ENCODE measurements at places on chromosomes 1 and 21. TPM values are rescaled to one million over a fixed set of nuclear protein-coding genes. Genes with fewer than 3 reads are reported as not detected.

The RIIAD1 gene
- not detected for total RNA-seq

DNA sequence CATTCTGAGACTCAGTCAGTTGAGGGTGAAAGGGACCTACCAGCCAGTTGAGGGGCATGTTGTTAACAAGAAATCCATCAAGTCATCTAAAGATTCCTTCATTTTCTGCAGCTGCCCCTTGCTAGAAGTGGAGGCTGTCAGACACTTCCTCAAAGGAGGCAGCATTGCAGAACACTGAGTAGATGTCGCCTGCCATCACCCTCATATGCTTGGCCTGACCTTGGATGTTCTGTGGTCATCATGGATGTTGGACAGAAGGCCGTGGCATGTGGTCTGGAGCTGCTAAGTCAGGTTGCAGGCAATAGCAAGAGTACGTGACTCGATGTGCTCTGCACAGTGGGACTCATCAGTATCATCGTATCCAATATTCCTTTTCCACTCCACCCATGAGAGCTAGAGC is 70.6 kb downstream of the GATAD2B start:
- no peaks in the 10 kb centered on the region for H3K27me3 ChIP-seq
- H3K4me1 ChIP-seq, result no peaks in the 10 kb centered on the region
- no peak for DNase-seq
- H3K27ac ChIP-seq, result no peak overlapping the region

- no peak overlapping the region for H3K27ac ChIP-seq
- no peaks in the 10 kb centered on the region for H3K4me1 ChIP-seq
- H3K4me3 ChIP-seq, result no peak overlapping the region
- no peak for DNase-seq
Observed at GRCh38 chr1:71438626-71439025, 357.8 kb upstream of the ZRANB2 start.

The LRIG2 gene
- 6.3 TPM for total RNA-seq

DNA sequence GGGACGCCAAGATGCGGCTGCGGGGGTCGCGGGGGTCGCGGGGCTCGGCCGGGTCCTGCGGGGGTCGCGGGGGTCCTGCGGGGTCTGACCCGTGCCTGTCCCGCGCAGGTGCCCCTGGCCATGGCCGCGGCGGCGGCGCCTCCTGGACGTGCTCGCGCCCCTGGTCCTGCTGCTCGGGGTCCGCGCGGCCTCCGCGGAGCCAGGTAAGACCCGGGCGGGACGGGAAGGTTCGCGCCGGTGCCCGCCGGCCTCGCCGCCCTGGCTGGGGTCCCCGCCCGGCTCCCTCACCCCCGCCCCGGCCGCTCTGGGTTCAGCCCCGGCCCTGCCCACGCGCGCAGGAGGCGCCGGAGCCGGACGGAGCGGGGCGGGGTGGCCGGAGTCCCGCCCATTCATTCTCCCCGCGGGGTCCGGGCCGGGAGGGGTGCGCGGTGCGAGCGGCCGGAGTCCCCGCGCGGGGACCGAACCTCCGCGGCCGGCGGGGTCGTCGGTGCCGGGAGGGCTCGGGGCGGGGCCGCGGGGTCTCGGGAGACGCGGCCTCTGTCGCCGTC is 380 bp downstream of the COL18A1 start:
- no peaks in the 10 kb centered on the region for H3K36me3 ChIP-seq
- no peak overlapping the region for H3K27ac ChIP-seq
- DNase-seq, result peak; percentile 57
- peak overlapping the region; percentile 66 for H3K4me3 ChIP-seq
- H3K27me3 ChIP-seq, result no peaks in the 10 kb centered on the region

The BRDT gene
- total RNA-seq, result not detected

DNA sequence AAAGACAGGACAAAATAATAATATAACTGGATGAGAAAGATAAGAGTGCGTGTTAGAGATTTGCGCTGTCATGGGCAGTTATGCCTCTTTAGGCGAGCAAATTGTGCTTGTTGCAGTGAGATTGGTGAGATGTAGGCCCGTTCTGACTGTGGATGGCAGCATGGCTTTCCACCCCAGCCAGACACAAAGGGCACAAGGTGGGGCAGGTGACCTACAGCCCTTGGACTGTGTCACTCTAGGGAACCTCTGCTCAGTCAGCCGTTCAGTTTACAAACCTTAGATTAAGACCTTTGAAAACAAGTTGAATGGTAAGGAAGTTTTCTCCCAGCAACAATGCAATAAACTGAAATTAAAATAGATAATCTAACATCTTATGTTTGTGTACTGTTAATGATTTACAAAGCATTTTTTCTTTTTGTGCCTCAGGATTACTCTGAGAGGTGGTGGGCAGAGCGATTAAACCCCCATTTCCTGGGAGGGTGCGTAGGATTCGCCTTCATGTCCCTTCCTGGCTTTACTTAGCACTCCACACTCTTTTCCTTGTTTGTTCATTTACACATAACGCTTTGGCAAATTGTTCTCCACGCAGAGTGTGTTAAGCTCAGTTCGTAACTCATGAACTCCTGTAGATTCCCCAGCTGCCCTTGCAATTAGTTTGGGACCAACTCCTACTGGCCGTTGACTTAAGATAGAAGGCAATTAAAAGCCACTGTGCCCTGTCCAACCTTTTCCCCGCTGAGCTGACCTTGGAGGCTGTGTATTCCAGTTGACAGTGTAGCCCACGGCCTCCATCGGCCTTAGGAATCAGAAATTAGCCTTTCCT is 58.1 kb upstream of the IGSF5 start:
- no peak for DNase-seq
- no peaks in the 10 kb centered on the region for H3K27me3 ChIP-seq
- no peak overlapping the region for H3K4me3 ChIP-seq
- H3K27ac ChIP-seq, result no peak overlapping the region
- no peaks in the 10 kb centered on the region for H3K4me1 ChIP-seq
- H3K36me3 ChIP-seq, result no peaks in the 10 kb centered on the region

GRCh38 chr1:9629445-9630201 is 21.9 kb upstream of the PIK3CD start:
- no peaks in the 10 kb centered on the region for H3K36me3 ChIP-seq
- no peaks in the 10 kb centered on the region for H3K4me1 ChIP-seq
- H3K27ac ChIP-seq, result no peak overlapping the region
- no peak overlapping the region for H3K4me3 ChIP-seq
- no peaks in the 10 kb centered on the region for H3K27me3 ChIP-seq

DNA sequence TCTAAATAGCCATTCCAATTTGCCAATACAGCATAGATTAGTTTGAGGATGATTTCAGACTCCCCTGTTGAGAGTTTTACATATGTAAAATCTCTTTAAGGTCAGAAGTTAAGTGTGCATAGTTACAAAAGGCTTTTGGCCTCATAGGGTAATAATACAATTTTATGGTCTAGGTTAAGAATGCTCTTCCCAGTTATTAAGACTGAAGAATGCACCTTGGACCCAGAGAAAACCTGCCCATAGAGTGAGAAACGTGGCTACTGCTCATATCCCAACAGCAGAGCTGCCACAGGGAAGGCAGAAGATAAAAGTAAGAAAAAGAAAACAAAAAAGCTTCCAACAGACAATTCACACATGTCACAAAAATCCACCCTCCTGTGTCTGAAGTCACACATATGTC is 255.9 kb downstream of the LMO4 start:
- no peaks in the 10 kb centered on the region for H3K4me1 ChIP-seq
- no peaks in the 10 kb centered on the region for H3K36me3 ChIP-seq
- no peak for DNase-seq
- no peak overlapping the region for H3K4me3 ChIP-seq

The TPTE gene
- not detected for total RNA-seq

The CSF3R gene
- total RNA-seq, result not detected

DNA sequence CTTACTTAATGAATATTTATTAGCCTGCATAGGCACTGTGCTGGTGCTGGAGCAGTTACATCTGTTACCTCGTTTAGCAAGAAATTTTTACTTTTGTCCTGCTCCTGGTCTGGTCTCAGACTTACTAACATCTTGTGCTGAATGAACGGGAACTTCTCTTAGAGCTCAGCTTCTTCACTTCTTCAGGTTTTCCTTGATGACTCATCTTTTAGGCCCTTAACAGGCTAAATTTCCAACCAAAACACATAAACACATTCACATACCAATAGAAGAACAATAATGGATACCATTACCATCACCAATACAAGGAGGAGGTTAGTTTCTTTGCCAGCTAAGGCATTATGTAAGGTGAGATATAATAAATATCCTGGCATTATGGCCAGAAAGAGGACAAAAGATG is 68.9 kb downstream of the IFI44 start:
- H3K27me3 ChIP-seq, result no peaks in the 10 kb centered on the region
- DNase-seq, result peak; percentile 44
- peaks cover 58% of the 10 kb centered on the region for H3K4me1 ChIP-seq
- H3K27ac ChIP-seq, result no peak overlapping the region
- no peak overlapping the region for H3K4me3 ChIP-seq

DNA sequence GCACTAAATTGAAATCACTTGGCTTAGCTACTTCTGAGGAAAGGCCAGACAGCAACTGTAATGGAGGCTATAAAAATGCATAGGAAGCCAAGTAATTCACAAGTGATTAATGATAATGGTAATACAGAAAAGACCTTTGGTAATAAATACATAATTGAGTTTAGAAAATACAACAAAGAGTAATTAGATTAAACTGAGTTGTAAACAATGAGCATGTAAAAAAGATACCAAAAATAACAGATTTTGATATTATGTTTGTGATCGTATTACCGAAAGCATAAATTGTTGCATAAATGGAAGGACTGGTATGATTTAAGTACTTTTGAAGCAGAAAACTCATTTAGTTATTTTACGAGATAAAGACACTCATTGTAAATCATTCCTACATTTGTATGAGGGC is 556.7 kb upstream of the TMPRSS15 start:
- no peak for DNase-seq
- no peaks in the 10 kb centered on the region for H3K27me3 ChIP-seq
- no peak overlapping the region for H3K4me3 ChIP-seq
- H3K36me3 ChIP-seq, result no peaks in the 10 kb centered on the region

GRCh38 chr1:198156745-198157240 is at the start of gene NEK7:
Gene NEK7, plus strand, starts transcription at chr1:198156998. Its CDS starts 75,583 bp downstream, at chr1:198232581.
- peaks cover 51% of the 10 kb centered on the region for H3K4me1 ChIP-seq
- H3K4me3 ChIP-seq, result peak within 1 kb of the TSS; percentile 88
- peak within 1 kb of the TSS; percentile 74 for H3K27ac ChIP-seq
- H3K36me3 ChIP-seq, result peaks cover 6% of the 10 kb centered on the region
- no peaks in the 10 kb centered on the region for H3K27me3 ChIP-seq
- peak; percentile 95 for DNase-seq

GRCh38 chr1:247456914-247457639 is 827 bp downstream of the OR2B11 start:
- H3K36me3 ChIP-seq, result no peaks in the 10 kb centered on the region
- no peak overlapping the region for H3K4me3 ChIP-seq
- H3K27ac ChIP-seq, result no peak overlapping the region
- H3K4me1 ChIP-seq, result no peaks in the 10 kb centered on the region

The TDRD5 gene
- total RNA-seq, result not detected

- DNase-seq, result no peak
- no peaks in the 10 kb centered on the region for H3K4me1 ChIP-seq
- H3K27ac ChIP-seq, result no peak overlapping the region
- no peaks in the 10 kb centered on the region for H3K36me3 ChIP-seq
Observed at GRCh38 chr1:1996207-1996651, 7.4 kb downstream of the CFAP74 start.

DNA sequence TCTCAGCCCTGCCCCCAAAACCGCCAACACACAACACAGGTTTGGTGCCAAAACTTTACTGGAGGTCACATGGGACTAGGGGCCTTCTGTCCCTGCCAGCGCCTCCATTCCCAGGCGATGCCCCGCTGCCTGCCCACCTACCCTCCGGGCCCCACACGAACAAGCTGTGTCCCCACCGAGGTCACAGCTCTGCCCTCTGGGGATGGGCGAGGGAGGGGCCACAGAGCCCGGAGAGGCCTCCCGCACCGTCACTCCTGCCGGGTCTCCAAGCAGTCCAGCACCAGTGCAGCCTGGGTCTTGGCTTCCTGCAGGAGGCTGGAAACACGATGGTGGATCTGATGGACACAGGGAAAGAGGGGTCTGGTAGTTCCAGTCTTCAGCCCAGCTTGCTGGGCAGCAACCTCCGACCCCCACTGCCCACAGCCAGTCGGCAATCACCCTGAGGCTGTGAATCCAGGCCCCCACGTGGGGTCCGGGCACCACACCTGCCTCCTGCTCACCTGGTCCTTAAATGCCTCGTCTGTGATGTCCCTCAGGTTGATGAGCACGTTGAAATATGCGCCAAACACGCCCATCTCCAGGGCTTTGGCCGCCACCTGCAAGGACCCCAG is 18.5 kb downstream of the FTCD start:
- H3K4me3 ChIP-seq, result no peak overlapping the region
- H3K36me3 ChIP-seq, result no peaks in the 10 kb centered on the region

- H3K36me3 ChIP-seq, result no peaks in the 10 kb centered on the region
- H3K4me1 ChIP-seq, result peaks cover 48% of the 10 kb centered on the region
- peak; percentile 96 for DNase-seq
- H3K27me3 ChIP-seq, result no peaks in the 10 kb centered on the region
Observed at GRCh38 chr1:220962031-220962751, 82.9 kb downstream of the HLX start.

The CDKN2C gene
- total RNA-seq, result 19.2 TPM

The NBPF6 gene
- total RNA-seq, result not detected

DNA sequence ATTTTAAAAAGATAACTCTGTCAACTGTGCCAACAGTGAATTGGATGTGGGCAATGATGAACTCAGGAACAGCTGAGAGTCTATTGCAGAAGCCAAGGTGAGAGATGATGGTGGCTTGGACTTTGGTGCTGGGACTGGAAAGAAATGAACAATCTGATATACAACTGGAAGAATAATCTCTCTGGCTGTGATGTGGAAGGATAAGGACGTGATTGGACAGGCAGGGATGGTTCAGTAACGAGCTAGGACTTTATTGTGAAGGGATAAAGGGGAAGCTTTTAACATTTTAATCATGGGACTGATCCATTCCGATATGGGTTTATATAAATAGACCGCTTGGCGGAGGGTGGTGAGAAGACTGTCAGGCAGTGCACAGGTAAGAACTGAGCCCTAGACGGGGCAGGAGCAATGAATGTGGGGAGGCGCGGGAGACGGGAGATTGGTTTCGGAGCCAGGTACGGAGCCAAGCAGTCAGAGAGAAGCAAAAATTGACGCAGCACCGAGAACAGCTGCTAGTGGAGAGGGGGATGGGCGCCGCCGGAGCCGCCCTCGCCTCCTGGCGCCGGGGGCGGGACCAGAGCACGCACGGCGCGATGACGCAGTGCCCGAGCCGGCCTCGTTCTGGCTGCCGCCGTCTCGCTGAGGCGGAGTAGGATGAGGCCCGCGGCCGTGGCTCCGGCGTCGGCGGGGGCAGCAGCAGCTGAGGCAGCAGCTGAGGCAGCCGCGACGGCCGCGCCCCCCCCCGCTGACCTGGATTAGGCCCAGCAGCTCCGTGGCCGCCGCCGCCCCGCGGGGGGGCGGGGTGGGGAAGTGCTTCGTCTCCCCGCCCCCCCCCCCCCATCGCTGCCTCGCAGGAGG is at the start of gene RNF11:
Gene RNF11, plus strand, starts transcription at position 601 of the 858 bp plus-strand sequence. CDS start 484 bp downstream, outside the sequence.
- H3K4me3 ChIP-seq, result peak within 1 kb of the TSS; percentile 82
- DNase-seq, result peak; percentile 98
- peaks cover 20% of the 10 kb centered on the region for H3K4me1 ChIP-seq
- H3K27me3 ChIP-seq, result no peaks in the 10 kb centered on the region
- peak within 1 kb of the TSS; percentile 83 for H3K27ac ChIP-seq
- H3K36me3 ChIP-seq, result no peaks in the 10 kb centered on the region

GRCh38 chr1:53891018-53891417 is 1.4 kb upstream of the YIPF1 start:
- H3K36me3 ChIP-seq, result no peaks in the 10 kb centered on the region
- DNase-seq, result no peak
- H3K27ac ChIP-seq, result no peak overlapping the region
- peaks cover 10% of the 10 kb centered on the region for H3K4me1 ChIP-seq
- no peaks in the 10 kb centered on the region for H3K27me3 ChIP-seq
- no peak overlapping the region for H3K4me3 ChIP-seq
